ENCODE measurements at places on chromosomes 2 and 18. TPM values are rescaled to one million over a fixed set of nuclear protein-coding genes. Genes with fewer than 3 reads are reported as not detected.

The CRYGD gene
- not detected for total RNA-seq

The MFSD2B gene
- 0.14 TPM for total RNA-seq

DNA sequence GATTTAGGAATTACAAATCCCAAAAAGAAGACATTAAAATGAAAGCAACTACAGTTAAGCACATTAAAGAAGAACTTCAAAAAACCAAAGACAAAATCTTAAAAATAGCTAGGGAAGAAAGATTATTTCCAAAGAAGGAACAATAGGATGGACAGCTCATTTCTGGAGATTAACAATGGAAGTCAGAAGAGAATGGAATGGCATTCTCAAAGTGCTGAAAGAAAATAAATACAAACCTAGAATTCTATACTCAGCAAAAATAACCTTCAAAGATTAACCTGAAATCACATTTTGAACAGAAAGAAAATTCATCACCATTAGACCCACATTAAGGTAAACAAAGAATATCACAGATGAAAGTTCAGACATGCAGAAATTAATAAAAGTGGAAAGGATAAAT lies 229.2 kb downstream of the HDAC4 start:
- peaks cover 7% of the 10 kb centered on the region for H3K36me3 ChIP-seq
- H3K4me1 ChIP-seq = no peaks in the 10 kb centered on the region
- no peak for DNase-seq
- H3K4me3 ChIP-seq = no peak overlapping the region
- no peak overlapping the region for H3K27ac ChIP-seq
- no peaks in the 10 kb centered on the region for H3K27me3 ChIP-seq

GRCh38 chr2:137444970-137445369 lies 519.3 kb upstream of the HNMT start:
- H3K36me3 ChIP-seq = no peaks in the 10 kb centered on the region
- no peak for DNase-seq
- no peaks in the 10 kb centered on the region for H3K27me3 ChIP-seq
- no peak overlapping the region for H3K4me3 ChIP-seq
- H3K4me1 ChIP-seq = no peaks in the 10 kb centered on the region
- no peak overlapping the region for H3K27ac ChIP-seq

The ATOH8 gene
- total RNA-seq = 78.4 TPM

GRCh38 chr18:63757541-63757940 lies 17.7 kb upstream of the SERPINB7 start:
- DNase-seq = no peak
- no peak overlapping the region for H3K4me3 ChIP-seq
- H3K27ac ChIP-seq = no peak overlapping the region
- H3K36me3 ChIP-seq = no peaks in the 10 kb centered on the region
- H3K27me3 ChIP-seq = no peaks in the 10 kb centered on the region

GRCh38 chr2:65046633-65047407 lies 9.4 kb upstream of the CEP68 start:
- H3K4me1 ChIP-seq = no peaks in the 10 kb centered on the region
- no peaks in the 10 kb centered on the region for H3K27me3 ChIP-seq
- no peaks in the 10 kb centered on the region for H3K36me3 ChIP-seq

- no peaks in the 10 kb centered on the region for H3K36me3 ChIP-seq
- no peaks in the 10 kb centered on the region for H3K27me3 ChIP-seq
- no peak overlapping the region for H3K4me3 ChIP-seq
- peaks cover 12% of the 10 kb centered on the region for H3K4me1 ChIP-seq
- H3K27ac ChIP-seq = no peak overlapping the region
These were observed 173.3 kb upstream of the ZEB2 start for GRCh38 chr2:144693179-144693578.

GRCh38 chr18:54762386-54762785 lies 65.9 kb upstream of the RAB27B start:
- DNase-seq = no peak
- no peak overlapping the region for H3K4me3 ChIP-seq
- no peaks in the 10 kb centered on the region for H3K4me1 ChIP-seq

The GALNT3 gene
- 3.5 TPM for total RNA-seq

DNA sequence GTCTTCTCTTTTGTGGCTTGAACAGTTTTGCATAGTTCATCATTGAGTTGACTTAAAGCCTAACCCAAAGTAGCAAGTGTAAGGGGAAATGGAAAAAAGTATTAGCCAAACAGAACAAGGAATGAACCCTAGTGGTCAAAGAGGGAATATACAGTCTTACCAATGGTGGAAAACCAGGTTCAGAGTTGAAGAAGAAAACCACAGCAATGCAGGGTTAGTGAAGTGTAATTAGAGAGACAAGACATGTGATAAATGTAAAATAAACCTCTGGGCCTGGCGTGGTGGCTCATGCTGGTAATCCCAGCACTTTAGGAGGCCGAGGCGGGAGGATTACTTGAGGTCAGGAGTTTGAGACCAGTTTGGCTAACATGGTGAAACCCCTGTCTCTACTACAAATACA lies 2.4 kb downstream of the TTN start:
- H3K4me1 ChIP-seq = peaks cover 9% of the 10 kb centered on the region
- H3K4me3 ChIP-seq = peak overlapping the region; percentile 56
- no peak for DNase-seq
- H3K27me3 ChIP-seq = no peaks in the 10 kb centered on the region
- peak overlapping the region; percentile 40 for H3K27ac ChIP-seq

The MAP3K2 gene
- total RNA-seq = 67.9 TPM

- no peak overlapping the region for H3K4me3 ChIP-seq
- no peaks in the 10 kb centered on the region for H3K36me3 ChIP-seq
- DNase-seq = no peak
- no peaks in the 10 kb centered on the region for H3K4me1 ChIP-seq
- H3K27me3 ChIP-seq = no peaks in the 10 kb centered on the region
These were observed 99.3 kb downstream of the C1QL2 start for GRCh38 chr2:119059287-119059686.

The GPR75 gene
- total RNA-seq = 0.54 TPM

The ACMSD gene
- not detected for total RNA-seq

- no peak overlapping the region for H3K4me3 ChIP-seq
- peaks cover 23% of the 10 kb centered on the region for H3K4me1 ChIP-seq
- no peaks in the 10 kb centered on the region for H3K27me3 ChIP-seq
- H3K36me3 ChIP-seq = no peaks in the 10 kb centered on the region
- H3K27ac ChIP-seq = no peak overlapping the region
These were observed 162.7 kb upstream of the NT5C1B start for GRCh38 chr2:18752022-18752493.

DNA sequence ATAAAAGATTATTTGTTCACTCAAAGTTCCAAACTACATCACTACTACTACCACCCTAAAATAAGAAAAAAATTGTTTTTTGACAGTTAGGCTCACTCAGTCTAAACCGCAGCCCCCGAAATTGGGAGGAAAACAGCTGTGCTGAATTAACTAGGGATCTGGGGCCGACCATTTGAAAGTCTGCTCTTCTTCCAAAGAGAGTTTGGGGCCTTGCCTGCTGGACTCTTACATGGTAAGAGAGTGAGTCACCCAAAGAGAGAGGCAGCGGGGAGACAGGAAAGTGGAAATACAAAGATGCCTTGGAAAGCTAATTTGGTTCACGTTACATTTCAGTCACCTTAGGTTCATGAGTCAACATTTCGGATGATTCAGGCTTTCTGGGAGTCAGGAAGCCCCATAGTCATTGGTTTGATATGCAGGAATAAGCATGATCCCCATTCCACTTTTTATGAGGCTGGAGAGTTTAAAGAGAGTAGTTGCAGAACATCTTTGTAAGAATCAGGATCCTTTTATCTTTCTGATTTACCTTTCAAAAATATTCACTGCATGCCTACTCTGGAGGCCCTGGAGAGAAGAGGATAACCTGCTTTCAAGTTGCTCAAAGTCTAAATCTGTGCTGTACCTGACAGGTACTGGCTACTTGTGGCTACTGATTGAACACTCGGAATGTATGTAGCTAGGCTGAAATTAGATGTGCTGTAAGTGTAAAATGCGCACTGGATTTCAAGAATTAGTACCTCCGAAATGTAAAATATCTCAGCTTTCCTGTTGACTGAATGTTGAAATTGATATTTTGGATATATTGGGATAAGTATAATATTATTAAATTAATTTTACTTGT lies 995 bp upstream of the RTN4 start:
- no peaks in the 10 kb centered on the region for H3K27me3 ChIP-seq
- peak overlapping the region; percentile 100 for H3K27ac ChIP-seq
- peak overlapping the region; percentile 96 for H3K4me3 ChIP-seq
- H3K36me3 ChIP-seq = no peaks in the 10 kb centered on the region
